Mononuclear cell (primary cell): ENCODE measurements at places on chromosomes 12 and 14. TPM values are rescaled to one million over a fixed set of nuclear protein-coding genes. Genes with fewer than 3 reads are reported as not detected.

Gene FOXM1
- total RNA-seq, result 0.84 TPM

Gene FAM177A1
- total RNA-seq, result 48.7 TPM

Gene IFNG-AS1
- total RNA-seq, result 1.7 TPM

Gene FAM181A
- total RNA-seq, result not detected
